ENCODE measurements at places on chromosomes 6 and 20.

DNA sequence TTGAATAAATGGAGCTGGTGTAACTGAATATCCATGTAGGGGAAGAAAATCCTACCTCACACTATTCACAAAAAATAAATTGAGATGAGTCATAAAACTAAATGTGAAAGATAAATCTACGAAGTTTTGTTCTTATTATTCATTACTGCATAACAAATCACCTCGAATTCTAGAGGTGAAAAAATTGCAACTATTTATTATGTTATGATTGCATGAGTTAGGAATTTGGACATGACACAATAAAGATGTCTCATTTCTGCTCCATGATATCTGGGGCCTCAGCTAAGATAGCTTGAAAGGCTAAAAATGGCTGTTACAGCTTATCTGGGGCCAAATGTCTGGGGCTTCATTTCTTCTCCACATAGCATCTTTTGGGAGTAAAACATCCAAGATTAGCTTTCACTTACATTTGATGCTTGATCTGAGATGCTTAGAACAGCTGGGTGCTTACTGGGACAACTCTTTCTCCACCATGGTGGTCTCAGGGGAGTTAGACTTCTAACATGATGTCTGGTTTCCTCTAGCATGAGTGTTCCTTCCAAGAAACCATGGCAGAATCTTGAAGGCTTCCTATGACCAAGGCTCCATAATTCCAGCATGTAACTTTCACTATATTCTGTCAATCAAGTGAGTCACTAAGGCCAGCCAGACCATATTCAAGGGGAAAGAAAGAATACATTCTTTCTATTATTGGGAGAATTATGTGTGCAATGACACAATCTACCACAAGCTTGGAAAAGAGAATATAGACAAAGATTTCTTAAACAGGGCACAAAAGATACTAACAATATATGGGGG lies 30.1 kb downstream of the OR2B6 start:
- H3K4me1 ChIP-seq, result no peaks in the 10 kb centered on the region
- peaks cover 30% of the 10 kb centered on the region for H3K27me3 ChIP-seq
- DNase-seq, result no peak
- no peak overlapping the region for H3K4me3 ChIP-seq
- H3K36me3 ChIP-seq, result no peaks in the 10 kb centered on the region
- H3K27ac ChIP-seq, result no peak overlapping the region

DNA sequence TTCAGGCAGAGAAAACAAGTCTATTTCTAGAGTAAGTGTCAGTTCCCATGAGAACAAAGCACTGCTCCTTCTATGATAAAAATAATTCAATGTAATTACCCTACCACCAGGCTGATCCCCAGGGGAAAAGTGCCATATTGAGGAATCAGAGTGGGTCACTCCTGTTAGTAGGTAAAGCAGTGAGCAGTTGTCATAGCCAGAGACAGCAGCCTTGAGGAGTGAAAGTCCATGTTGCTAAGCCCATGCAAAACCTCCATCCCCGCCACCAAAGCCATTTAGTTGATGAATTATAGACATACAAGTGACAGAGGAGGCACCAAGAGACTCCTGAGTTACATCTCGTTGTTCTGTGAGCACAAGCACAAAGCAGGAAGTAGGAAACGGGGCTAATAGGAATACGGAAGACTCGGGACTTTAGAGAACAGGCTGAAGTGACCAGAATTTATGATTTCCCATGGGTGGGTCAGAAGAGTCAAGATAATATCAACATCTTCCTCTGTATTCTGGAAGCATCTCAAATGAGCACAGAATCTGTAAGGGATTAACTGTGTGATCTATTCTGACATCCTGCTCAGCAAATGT lies 197.9 kb downstream of the MAFB start:
- DNase-seq, result no peak
- H3K4me1 ChIP-seq, result no peaks in the 10 kb centered on the region
- no peaks in the 10 kb centered on the region for H3K36me3 ChIP-seq
- H3K4me3 ChIP-seq, result no peak overlapping the region
- peaks cover 9% of the 10 kb centered on the region for H3K27me3 ChIP-seq

DNA sequence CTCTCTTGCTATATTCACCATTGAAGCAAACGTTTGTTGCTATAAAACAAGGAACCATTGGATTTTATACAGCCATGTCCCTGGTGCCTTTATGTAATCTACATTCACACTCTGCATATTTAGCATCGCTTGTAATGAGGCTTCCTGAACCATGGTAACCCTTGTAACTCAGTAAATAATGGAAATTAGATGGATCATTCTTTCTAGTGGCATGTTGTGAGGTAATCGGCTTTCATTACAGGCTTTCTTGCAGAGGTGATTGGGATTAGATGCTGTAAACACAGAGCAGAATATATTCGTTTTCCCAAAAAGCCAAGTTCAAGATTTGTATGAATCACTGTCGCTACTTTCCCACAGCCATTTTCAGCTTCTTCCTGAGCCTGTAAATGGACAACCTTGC lies 36.1 kb downstream of the SMPDL3A start:
- no peak overlapping the region for H3K4me3 ChIP-seq
- no peak overlapping the region for H3K27ac ChIP-seq
- H3K27me3 ChIP-seq, result peaks cover 3% of the 10 kb centered on the region

DNA sequence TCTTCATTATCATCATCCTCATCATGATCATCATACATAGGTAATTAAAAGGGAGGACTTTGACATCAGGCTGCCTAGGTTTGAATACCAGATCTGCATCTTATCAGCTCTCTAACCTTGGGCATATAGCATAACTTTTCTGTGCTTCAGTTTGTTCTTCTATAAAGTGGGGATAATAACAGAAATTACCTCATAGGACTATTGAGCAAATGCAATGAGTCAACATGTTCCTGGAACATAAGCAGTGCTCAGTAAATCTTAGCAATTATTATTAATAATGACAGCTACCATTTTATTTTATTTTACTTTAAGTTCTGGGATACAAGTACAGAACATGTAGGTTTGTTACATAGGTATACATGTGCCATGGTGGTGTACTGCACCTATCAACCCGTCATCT lies 7.2 kb downstream of the C20orf202 start:
- H3K4me3 ChIP-seq, result no peak overlapping the region
- no peak for DNase-seq
- H3K27ac ChIP-seq, result no peak overlapping the region
- H3K36me3 ChIP-seq, result no peaks in the 10 kb centered on the region

DNA sequence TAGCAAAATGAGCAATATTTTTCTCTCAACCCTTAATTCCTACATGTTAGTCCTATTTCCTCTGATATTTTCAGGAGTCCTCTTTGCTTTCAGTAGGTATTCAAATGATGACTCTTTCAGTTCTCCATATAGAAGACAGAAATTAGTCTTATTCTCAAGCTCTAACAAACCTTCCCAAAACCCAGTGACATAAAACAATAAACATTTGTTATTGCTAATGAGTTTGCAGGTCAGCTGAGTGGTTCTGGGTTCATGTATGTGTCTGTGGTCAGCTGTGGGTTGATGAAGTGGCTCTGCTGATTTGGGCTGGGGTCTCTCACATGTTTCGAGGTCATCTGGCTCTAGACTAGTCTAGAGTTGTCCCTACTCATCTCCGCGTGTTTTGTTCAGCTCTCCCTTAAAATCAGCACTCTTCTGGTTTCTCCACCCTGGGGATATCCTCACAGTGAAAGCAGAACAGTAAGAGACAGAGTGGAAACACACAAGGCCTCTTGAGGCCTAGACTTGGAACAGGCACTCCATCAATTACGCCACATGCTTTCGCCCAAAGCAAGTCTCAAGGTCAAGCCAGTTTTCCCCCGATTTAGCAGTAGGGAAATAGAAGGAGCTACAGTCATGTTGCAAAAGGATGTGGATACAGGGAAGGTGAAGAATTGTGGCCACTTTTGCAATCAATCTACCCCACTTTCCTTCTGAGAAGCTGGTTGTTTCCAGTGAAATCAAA lies 273.0 kb downstream of the PLCB1 start:
- DNase-seq, result no peak
- H3K27ac ChIP-seq, result no peak overlapping the region
- peaks cover 3% of the 10 kb centered on the region for H3K4me1 ChIP-seq
- no peak overlapping the region for H3K4me3 ChIP-seq
- H3K36me3 ChIP-seq, result no peaks in the 10 kb centered on the region
- H3K27me3 ChIP-seq, result no peaks in the 10 kb centered on the region

Measured in activated CD4-positive, alpha-beta T cell treated with anti-CD3 and anti-CD28 coated beads for 36 hours (primary cell).